Stimulated activated CD4-positive, alpha-beta T cell treated with anti-CD3 and anti-CD28 coated beads, Interleukin-1b, Interleukin-23, amount 100 ng/mL, for 4 hours (primary cell): ENCODE measurements at places on chromosomes 2 and 18.

DNA sequence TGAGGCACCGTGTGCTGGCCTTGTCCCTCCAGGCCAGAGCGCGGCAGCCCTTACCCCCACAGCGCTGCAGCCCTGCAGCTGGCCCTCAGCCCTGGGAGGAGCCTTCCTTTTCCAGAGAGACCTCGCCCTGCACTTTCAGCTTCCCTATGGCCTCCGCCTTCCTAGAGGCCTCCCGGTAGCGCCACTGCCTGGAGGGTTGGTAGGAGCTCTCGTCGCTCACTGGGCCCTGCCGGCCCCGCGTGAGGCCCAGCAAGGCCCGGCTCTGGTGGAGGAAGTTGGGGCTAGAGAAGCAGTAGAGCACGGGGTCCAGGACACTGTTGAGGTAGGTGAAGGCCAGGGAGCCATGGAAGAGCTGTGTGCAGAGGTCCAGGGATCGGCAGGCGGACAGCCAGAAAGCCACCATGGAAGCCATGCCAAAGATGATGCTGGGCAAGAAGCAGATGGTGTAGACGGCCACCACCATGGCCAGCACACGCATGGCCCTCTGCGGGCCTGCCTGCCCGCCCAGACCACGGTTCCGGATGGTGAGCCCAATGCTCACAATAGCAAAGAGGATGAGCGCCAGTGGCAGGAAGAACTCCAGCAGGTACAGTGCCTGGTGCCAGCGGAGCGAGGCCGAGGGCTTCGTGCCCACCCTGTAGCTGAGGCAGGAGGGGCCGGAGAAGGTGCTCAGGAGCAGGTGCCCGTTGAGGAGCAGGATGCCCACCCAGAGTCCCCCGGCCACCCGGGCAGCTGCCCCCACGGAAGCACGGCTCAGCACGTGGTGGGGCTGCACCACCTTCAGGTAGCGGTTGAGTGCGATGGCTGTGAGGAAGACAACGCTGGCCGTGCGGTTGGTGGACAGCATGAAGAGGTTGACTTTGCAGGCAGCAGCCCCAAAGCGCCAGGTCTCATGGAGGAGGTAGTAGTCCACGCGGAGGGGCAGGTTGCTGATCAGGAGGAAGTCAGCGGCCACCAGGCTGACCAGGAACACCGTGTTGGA, 821 bp downstream of the OXER1 start:
- DNase-seq = no peak

- no peak for DNase-seq
Observed at GRCh38 chr2:104975371-104975770, 62.5 kb upstream of the MRPS9 start.

- DNase-seq = no peak
Observed at GRCh38 chr2:149799013-149799705, 211.6 kb upstream of the MMADHC start.

DNA sequence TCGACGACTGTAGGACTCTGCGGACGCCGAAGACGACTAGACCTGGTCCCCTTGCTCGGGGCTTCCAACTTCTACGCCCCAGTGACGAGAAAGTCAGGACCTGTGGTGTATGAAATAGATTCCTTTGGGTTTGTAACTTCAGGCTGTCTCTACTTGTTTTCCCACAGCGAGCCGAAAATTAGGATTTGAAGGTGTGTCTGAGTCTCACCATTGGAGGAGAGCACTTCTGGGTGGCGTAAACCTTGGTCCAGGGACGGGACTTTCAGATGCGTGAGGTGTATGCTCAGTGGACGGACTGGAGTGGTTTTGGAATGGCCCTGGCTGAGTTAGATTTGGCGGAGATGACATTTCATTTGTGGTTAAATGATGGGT, 1.3 kb downstream of the BIRC6 start:
- no peak for DNase-seq

DNA sequence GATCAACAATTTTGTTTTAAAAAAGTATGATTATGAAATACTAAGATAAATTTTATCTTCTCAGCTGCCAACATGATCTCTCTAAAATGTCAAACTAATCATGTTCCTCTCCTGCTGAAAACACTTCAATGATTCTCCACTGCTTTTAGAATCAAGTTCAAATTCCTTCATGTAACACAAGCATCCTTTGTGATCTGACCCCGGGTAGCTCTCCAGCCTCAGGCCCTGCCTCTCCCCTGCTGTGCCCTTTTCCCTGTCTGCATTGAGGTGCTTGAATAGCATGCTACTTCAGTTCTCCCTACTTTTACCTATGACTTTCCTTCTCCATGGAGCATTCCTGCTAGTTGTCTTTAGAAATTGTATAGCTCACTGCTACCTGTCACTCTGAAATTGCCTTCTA, 274.8 kb downstream of the PDE11A start:
- DNase-seq = no peak

GRCh38 chr18:21901423-21901945, 160.9 kb downstream of the MIB1 start:
- DNase-seq = no peak

GRCh38 chr2:236887953-236888793, 197.5 kb upstream of the COPS8 start:
- no peak for DNase-seq

GRCh38 chr2:143158098-143158497, 28.9 kb downstream of the ARHGAP15 start:
- no peak for DNase-seq

- DNase-seq = no peak
Observed at GRCh38 chr2:74502720-74503505, 3.5 kb upstream of the LBX2 start.

- DNase-seq = no peak
Observed at GRCh38 chr2:221377597-221377996, 194.5 kb downstream of the EPHA4 start.

- DNase-seq = no peak
Observed at GRCh38 chr2:129354631-129355030, 624.8 kb upstream of the RAB6C start.

- DNase-seq = no peak
Observed at GRCh38 chr18:58315739-58316215, 271.8 kb downstream of the NEDD4L start.

- DNase-seq = no peak
Observed at GRCh38 chr2:11543337-11544216, 9.7 kb downstream of the GREB1 start.

GRCh38 chr2:84417453-84418145, 41.5 kb downstream of the SUCLG1 start:
- DNase-seq = no peak

- no peak for DNase-seq
Observed at GRCh38 chr18:62847081-62847480, 131.7 kb downstream of the PHLPP1 start.

- DNase-seq = no peak
Observed at GRCh38 chr2:204973616-204974015, 428.3 kb downstream of the PARD3B start.

GRCh38 chr2:79771493-79771892, 258.6 kb downstream of the CTNNA2 start:
- DNase-seq = no peak

GRCh38 chr2:111148925-111149324, 28.2 kb downstream of the BCL2L11 start:
- DNase-seq = no peak

DNA sequence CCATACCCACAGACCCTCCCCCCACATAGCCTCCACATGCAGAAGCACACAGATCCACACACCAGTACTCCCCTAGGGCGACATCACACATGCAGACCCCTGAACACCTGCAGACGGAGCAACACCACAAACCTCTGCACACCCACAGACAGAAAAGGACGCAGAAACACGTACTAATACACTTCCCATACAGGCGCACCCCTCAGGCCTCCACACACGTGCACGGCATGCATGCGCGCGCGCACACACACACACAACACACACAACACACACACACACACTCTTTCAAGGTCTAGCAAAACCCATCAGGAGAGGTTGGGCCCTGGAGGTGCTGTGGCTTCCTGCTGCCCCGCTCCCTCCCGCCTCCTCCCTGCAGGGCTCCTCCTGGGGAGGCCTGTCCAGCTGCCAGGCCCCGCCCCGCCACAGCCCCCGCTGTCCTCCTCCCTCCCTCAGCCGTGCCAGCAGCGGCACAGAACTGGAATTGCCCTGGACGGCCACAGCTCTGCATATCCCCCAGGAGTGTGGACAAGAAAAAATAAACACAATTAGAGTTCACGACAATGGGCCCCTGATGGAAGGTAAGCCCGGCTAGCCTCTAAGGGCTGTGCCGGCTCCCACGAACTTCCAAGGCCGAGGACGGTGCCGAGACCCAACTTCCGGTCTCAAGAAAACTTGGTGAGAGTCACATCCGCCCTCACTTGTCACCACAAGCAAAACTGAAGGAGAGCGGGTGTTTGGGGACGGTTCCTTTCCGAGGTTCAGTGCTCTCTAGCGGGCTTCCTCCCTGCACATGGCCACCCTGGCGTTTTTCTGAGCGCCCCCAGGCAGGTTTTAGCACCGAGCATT, 6.8 kb downstream of the ZFP36L2 start:
- peak; percentile 49 for DNase-seq

GRCh38 chr2:74760875-74761630, 72.9 kb upstream of the HK2 start:
- no peak for DNase-seq

DNA sequence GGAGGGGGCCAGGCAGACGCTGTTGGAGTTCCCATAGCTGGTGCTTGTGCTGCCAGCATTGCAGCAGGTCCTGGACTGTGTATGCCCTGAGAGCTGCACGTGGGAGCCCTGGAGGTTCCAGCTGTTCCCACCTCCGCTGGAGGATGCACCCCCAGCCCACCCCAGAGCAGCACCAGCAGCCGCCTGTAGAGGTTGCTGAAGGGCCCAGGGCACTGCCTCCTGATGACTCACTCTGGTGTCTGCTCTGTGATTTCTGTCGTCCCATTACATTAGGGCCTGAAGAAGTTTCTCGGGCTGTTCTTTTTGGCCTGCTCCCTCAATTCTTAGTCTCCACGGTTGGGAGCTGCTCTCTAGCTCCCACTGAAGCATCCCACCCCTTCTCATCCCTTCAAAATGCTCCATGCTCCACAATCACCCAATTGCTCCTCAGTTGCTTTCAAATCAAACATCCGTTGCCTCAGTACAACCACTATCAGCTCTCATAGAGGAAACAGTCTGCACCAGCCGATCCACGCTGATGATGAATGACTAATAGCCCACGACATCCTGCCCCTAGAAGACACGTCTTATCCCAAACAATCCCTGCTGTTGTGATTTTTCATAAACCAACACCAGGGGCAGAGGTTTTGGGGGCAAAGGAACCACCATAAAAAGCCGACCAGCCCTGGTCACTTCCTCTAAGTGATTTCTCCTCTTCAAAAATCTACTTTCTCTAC, 65.2 kb upstream of the RNF152 start:
- DNase-seq = no peak

DNA sequence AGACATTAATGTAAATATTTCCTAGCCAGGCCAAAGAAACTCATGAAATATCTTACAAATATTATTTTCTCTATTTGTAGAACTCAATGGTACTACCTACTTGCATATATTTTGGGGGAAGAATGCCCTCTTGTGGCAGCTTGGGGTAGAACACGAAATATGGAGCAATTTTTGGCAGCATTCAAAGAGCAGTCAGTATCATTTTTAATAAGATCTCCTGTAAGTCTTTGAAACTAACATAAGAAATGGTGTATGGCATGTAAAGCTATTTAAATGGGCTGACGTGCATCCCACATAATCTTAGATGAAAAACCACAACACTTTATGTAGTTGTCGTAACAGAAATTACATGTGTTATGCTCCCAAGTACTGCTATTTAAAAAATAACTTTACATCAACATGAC, 62.3 kb upstream of the CCDC195 start:
- DNase-seq = peak; percentile 28

DNA sequence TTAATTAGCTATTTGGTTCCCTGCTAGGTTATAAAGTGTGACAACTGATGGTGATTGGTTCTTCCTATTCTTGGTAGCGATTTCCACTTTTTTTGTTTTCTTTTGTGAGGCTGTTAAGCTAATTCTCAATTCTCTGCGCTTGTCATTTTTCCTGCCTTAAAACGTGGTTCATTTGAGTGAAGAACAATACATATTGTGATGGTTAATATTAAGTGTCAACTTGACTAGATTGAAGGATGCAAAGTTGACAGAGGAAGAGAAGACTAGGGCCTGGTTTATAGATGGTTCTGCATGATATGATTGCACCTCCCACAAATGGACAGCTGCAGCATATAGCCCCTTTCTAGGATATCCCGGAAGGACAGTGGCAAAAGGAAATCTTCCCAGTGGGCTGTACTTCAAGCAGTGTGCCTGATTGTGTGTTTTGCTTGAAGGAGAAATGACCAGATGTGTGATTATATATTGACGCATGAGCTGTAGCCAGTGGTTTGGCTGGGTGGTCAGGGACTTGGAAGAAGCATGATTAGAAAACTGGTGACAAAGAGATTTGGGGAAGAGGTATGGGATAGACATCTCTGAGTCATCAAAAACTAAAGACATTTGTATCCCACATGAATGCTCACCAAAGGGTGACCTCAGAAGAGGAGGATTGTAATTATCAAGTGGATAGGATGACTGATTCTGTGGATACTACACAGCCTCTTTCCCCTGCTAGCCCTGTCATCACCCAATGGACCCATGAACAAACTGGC, 39.4 kb upstream of the ZNF804A start:
- no peak for DNase-seq

DNA sequence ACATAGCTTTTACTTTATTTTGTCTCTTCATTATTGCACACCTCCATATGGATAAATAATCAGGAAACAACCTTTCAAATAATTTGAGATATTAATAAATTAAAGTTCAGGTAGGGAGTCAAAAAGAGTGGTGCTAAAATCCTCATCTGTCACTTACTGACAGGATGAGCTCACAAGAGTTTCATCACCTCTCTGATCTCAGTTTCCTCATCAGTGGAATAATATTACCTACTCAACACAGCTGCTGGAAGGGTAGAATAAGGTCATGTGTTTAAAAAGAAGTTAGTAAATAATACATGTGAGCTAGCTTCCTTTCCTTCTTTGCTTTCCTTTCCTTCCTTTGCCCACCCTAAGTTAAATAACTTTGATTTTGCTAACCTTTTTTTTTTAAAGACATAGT, 61.9 kb downstream of the RDH14 start:
- DNase-seq = no peak

DNA sequence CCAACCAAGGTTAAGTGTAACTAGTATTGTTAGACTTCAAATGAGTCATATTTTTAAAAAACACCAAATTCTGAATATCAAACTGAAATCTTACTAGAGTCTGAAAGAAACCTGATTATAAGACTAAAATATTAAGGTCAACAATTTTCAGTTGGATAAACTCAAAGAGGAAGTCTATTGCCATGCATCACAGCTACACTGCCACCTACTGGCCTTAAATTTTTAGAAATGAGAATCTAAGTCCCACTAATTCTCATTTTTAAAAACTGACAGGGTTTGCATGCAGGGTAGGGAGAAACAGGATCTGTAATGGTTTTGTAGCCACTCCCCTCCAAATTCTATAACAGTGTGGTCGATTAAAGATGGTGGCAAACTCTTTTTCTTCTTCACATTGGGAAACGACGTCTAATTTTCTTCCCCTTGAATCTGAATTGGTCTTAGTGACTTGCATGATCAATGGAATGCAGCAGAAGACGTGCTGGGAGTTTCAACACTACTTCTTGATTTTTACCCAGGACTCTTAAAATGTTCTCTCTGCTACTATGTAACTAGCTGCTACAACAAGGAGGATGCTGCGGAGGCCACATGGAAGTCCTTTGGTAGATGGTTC, 176.1 kb upstream of the SESTD1 start:
- DNase-seq = no peak

- DNase-seq = no peak
Observed at GRCh38 chr18:41922176-41922575, 32.9 kb upstream of the PIK3C3 start.
